ENCODE measurements at places on chromosomes 1 and 21. TPM values are rescaled to one million over a fixed set of nuclear protein-coding genes. Genes with fewer than 3 reads are reported as not detected.

The KPRP gene
- not detected for polyA plus RNA-seq

The IGSF9 gene
- polyA plus RNA-seq = 107 TPM

The SLC22A15 gene
- polyA plus RNA-seq = 2.8 TPM

GRCh38 chr1:25568090-25568833 lies 24.9 kb downstream of the LDLRAP1 start:
- DNase-seq = peak; percentile 50

DNA sequence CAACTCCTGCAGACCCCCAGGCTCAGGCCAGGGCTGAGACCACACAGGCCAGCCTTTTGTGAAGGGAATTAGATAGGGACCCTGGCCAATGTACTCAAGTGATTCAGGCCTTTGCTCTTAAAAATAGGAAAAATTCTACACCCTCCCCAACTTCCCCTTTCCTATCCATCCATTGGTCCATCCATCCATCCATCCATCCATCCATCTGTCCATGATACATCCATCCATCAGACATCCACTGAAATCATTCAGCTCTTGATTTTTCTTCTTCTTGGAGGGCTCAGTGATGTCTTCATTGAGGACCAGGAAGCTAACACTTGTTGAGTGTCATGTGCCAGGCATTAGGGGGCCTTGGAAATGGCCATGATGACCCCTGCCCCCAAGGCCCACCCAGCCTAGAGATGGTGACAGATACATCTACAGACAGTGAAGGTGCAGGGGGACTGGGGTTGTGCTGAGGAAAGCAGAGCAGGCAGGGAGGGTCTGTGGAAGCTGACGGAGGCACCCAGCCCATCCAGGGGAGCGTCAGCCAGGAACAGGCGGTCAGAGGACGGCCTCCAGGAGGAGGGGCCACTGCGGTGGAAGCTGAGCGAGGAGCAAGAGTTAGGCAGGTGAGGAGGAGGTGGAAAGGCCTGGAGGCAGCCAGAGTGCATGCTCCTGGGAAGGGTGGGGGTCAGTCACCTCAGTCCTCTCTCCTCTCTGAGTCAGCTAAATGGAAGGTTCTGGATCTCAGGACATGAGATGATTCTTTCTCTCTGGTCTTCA lies 81.9 kb downstream of the EPHB2 start:
- no peak for DNase-seq

DNA sequence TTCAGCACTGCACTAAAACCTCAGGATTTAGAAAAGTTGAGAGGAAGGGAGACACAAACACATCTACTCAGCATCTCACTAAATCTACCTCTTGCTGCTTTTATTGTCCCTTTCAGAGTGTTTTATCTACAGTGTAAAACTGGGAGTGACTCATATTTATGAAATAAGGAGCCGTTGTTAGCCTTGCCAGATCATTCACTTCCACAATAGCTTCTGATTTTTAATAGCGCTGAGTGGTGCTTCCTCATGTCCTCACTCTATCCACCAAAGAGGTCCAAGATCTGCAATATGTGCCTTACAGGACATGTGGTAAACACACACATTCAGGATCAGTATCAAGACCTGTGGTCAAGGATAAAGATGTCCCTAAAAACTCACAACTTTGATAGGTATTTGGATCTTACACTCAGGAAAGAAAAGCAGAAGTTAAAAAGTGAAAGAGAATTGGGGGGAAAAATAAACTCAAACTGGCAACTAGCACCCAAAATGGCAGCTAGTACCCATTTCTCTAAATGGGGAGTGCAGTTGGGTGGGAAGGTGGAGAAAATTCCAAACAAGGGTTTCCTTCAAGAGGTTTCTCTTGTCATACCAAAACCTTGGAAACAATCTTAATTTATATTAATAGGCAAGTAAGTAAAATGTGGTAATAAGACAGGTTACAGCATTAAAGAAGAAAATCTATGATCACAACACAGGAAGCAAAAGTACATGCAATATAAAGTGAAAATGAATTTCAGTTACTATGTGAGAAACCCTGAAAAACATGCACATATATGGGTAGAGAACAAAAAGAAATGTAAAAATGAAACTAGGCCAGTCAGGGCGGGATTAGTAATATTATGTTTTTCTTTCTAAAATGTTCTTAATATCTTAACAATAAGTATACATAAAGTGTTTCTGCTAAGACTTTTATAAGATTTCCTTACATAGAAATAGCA lies 15.9 kb downstream of the DUSP10 start:
- no peak for DNase-seq

GRCh38 chr1:231684356-231685244 lies 58.0 kb downstream of the DISC1 start:
- DNase-seq = no peak

DNA sequence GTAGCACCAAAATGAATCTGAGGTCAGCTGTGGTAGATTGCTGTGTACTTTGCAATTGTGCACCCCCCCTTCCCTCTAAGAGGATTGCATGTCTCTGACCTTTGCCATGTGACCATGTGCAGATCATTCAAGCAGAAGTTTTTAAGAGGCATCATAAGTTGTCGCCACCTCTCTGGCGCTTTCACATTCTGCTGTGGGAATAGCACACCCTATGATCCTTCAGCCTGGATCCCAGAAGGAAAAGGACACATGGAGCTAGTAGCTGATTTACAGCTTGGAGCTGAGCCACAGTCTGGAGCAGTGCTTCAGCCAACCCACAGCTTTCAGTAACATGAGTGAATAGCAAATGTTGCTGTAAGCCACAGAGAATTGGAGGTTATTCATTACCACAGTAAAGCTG lies 158.5 kb downstream of the TSEN15 start:
- peak; percentile 45 for DNase-seq

DNA sequence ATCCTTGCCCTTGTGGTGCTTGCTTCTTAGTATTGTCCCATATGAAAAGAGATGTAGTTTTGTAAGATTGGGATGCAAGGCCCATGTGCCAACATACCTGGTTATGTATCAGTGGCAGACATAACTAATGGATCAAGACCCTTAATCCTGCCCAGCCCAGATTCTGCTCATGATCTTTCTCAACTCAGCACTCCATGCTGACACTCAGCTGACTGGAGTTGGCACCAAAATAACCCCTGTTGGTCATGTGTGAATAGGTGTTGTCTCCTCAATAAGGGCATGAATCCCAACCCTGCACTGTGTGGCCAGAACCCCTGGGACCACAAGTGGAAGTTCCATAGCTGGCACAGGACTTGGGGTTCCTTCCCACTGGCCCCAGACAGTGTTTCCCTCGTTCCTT lies 13.9 kb upstream of the CNR2 start:
- no peak for DNase-seq

- DNase-seq = no peak
These were observed 351.0 kb upstream of the B3GALT2 start for GRCh38 chr1:193537266-193538002.
